ENCODE measurements at places on chromosomes 1 and 21.
A peak's percentile ranks its signal among the peaks of the same experiment; 100 is the strongest.

GRCh38 chr1:190193508-190194115 is 284.1 kb downstream of the BRINP3 start:
- DNase-seq, result no peak

- no peak for DNase-seq
These were observed 29.3 kb downstream of the C1orf116 start for GRCh38 chr1:207003210-207003609.

DNA sequence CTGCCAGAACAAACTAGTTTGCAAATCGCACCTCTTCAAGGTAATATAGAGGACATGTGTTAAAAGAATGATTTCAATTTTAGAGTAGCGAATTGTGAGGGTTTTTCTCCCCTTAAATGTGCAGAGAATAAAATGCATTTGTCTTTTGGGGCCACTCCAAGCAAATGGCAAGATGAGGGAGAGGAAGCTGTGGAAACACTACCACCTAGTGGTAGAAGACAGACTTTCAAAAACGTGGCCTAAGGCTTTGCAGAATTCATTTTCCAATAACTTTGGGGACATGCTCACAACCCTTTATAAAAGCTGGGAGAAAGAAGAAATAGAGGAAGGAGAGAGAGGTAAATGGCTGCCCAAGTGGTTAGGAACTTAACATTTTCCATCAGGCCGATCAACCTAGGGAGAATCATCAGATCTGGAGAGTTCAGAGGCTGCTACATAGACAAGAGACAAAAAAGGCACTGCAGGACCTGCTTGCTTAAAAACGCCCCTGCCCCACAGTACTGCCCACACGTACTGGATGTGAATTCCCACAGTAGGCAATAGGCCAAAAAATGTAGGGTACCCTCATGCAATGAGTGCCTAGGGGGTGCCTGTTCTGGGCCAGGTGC is 15.7 kb upstream of the RCAN1 start:
- peak; percentile 50 for DNase-seq

- DNase-seq, result no peak
These were observed 179.2 kb downstream of the ATG4C start for GRCh38 chr1:62962901-62963776.

- DNase-seq, result no peak
These were observed 79.5 kb upstream of the ZNF648 start for GRCh38 chr1:182141040-182141439.

DNA sequence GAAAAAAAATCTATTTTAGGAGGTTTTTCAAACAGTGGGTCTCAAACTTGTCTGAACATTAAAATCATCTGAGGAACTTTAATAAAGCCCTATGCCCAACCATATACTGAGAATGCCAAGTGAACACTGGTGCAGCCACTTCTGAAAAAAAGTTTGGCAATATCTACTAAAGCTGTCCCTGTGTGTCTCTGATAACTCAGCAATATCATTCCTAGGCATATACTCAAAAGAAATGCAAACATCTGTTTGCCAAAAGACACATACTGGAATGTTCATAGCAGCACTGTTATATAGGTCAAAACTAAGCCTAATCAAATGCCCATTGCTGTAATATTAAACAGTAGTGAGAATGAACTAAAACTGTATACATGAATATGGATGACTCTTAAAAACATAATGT is 74.2 kb upstream of the RGS4 start:
- no peak for DNase-seq
